ENCODE measurements at places on chromosomes 7 and 10.

GRCh38 chr7:33040803-33041516, 21.6 kb downstream of the NT5C3A start:
- DNase-seq: no peak

DNA sequence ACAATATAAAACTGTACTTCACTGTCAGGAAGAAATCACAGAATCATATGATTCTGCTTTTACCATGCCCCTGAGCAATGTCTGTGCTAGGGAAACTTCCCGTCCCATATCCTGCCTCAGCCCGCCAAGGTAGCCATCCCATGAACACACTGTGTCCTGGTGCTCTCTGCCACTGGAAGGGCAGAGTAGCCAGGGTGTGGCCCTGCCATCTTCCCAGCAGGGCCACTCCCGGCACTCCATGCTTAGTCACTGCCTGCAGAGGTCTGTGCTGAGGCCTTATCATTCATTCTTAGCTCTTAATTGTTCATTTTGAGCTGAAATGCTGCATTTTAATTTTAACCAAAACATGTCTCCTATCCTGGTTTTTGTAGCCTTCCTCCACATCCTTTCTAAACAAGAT, 31.8 kb downstream of the AP3M1 start:
- no peak for DNase-seq

DNA sequence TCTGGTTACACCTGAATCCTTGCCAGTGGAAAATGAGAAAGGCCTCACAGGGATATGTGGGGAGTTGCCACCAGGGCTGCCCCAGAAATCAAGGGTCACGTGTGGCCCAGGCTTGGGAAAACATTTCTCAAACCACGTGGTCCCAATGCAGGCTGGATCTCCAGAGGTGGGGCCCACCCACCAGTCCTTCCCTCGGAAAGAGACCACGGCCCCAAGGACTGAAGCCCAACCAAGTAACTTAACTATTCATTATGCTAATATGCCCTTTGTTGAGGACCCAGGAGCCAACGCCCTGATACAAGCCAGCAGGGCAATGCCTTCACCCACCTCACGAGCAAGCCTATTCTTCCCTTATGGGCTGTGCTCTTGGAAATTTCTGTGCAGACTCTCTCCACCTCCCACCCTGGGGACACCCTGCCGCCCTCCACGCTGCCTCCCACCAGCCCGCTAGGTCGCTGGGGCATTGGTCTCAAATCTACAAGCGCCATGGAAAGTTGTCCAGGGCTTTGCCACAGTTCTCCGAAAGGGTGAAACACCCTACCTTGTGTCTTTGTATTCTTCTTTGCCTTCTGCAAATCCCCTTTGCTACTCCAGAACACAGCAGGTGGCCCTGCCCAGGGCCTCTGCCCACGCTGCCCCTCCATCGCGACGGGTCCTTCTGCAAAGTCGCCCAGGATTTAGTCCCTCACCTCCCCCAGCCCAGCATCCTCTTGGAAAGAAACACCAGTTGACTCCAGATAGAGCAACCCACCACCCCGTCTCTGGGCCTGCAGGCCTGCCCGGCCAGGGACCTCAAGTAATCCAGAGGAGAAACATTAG, 8.8 kb downstream of the TNS3 start:
- DNase-seq: no peak

- no peak for DNase-seq
Measured at GRCh38 chr10:35922876-35923600, 280.9 kb upstream of the FZD8 start.

GRCh38 chr10:74926791-74927585, 100.6 kb downstream of the KAT6B start:
- DNase-seq: no peak

GRCh38 chr10:114397651-114398145, 6.6 kb downstream of the AFAP1L2 start:
- DNase-seq: no peak

- no peak for DNase-seq
Measured at GRCh38 chr7:40015790-40016296, 65.8 kb downstream of the CDK13 start.

DNA sequence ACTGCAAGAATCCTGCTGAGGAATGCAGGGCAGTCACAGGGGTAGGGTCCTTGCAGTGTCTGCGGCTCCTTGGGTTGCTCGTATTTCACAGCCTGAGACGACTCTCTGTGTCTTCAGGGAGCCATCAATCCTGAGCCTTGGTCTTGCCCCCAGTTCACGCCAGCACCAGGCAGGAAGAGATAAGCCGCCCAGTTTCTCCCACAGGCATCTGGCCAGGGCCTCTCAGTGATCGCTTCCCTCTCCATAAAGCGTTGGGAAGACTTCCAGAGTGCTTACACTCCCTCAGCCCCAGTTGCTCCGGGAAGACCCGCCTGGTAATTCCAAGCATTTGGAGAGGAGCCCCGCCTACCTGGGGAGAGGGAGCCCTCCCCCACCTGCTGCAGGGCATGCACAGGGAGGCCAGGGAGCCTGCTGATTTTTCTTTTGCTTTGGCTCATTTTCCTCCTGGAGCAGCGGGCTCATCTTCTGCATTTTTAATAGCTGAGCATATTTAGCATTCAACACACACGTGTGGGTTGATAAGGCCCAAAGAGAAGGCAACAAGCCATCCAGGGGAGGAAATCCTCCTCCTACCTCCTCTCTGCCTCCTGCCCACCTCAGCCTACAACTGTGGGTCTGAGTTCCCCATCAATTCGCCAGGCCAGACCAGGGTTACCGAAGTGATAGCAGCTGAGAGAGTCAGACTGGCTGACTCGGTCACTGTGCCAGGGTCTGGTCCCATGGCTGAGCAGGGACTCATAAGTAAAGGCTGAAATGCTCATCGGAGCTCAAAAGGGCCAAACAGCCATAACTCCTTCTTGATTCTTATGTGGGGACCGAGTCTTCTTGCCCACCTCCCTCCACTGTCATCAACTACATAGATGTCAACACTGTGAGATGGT, 74.4 kb upstream of the EFCAB10 start:
- no peak for DNase-seq

Measured in smooth muscle cell of the brain vasculature (primary cell).